Memory B cell (primary cell): ENCODE measurements at places on chromosomes 7 and 10.

DNA sequence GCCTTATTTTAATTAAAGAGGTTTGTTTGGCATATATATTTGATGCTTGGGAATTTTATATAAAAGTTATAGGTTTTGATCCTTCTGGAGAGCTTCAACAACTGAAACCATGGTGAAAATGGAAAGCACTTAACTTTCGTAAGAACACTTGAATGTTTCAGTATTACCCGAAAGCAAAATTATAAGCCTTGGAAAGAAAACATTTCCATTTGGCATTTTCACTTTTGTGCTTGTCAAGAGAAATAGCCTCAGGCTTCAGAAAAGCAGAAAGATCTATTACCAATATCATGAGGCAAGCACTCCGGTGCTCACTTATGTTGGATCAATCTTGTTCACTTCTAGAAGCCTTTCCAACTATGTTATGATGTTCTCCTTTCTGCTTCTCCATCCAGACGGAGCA lies 256.0 kb downstream of the TRIL start:
- no peak for DNase-seq

DNA sequence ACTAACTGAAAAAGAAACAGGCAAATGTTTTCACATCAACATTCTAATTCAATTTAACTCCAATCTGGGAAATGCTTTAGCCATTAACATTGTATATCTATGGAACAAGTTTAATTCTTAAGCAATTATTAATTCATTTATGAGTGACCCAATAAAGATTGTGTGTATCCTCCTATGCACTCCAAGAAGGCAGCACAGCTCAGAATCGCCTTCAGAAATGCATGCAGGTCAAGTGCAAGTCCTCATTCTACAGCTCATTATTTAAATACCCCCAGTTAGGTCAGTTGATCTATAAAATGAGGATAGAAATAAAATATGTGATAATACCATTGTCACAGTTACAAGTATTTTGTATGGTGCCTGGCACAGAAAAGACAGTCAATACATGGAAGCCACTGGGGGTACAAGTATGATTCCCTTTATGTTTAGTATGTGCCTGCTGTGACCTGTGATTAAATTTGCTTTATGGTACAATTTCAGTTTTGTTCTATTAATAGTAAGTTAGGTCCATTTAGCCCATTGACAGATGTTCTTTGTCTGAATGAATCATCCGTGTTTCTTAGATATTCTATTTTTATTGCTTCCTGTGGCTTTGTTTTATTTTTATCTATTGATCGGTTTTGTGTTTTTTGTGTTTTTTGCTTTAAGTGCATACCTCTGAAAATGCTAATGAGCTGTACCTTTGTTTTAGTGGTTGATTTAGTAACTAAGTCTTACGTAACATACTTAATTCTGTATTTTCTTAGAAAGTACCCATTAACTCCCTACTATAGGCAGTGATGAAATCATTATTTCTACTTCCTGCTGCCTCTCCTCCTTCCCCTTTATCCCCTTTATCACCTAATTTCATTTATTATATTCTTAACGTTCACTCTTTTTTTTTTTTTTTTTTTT lies 42.8 kb downstream of the CPXM2 start:
- no peak for DNase-seq

DNA sequence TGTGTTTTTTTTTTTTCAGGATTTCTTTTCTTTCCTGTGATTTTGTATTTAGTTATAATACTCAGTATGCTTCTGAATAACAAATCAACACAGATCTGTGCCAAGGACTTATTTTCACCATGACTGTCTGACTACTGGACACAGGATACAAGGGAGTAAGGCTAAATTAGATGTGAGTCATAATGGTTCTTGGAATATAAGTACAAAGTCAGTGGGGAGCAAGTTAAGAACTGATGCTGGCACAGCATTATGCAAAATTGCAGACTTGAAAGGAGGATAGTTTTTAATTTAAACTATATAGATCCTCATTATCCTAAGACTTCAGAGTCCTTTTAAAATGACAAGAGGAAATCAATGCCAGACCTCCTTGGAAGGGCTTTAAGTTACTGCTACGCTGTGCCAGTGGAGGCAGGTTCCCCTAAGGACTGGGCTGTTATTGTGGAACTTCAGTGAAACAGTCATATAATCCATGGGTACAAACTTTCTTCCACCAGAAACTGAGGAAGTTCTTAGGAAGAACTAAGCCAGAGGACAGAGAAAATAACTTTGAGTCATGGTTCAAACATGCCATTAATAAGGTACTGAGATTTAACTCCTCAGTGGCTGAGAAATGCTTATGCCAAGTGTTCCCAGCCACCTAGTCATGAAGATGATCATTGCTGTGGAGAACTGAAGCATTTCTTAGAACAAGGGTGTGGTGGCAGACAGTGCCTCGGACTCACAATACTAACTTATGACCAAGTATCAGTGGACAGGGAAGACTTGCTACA lies 531.2 kb downstream of the HTR7 start:
- DNase-seq = no peak

DNA sequence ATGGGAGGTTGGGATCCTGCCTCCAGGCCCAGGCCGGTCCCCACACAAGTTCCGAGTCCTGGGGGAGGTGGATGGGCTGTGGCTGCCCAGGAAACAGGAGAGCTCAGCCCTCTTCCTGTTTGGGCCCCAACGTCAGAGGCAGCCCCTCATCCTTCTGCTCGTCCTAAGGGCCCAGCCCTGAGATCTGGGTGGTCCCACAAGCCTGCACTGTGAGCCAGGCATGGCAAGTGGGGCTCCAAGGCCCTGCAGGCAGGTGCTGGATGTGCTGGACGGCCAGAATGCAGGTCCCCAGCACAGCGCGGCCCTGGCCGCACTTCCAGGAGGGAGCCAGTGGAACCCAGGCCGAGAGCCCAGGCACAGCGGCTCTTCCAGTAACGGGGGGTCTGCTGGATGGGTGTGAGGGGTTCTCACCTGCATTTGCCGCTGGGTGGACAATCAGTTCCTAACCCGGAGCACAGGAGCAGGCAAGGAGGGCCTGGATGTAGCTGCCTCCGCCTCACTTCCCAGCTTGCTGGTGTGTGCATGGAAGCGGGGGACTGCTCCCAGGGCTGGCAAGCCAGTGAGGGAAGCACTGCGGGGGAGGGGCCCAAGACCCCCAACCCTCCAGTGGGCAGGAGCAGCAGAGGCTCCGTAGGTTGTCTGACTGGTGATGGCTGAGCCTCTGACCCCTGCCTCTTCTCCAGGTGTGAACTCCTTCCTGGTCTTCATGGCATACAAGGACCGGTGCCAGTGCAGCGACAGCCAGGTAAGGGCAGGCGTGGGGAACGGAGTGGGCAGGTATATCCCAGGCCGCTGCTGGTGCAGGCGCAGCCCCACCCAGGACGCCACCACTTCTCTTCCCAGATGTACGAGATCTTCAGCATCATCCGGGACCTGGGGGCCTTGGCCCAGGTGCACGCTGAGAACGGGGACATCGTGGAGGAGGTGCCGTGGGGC lies 9.7 kb downstream of the DPYSL4 start:
- DNase-seq = no peak

- peak; percentile 42 for DNase-seq
These were observed 79.0 kb upstream of the TMEM168 start for GRCh38 chr7:112869111-112869774.
